ENCODE measurements at places on chromosomes 1 and 21. TPM values are rescaled to one million over a fixed set of nuclear protein-coding genes. Genes with fewer than 3 reads are reported as not detected.

Gene PLA2G2D
- total RNA-seq, result not detected

Gene KRTAP20-4
- not detected for total RNA-seq

Gene CAPN8
- not detected for total RNA-seq

Gene UAP1
- total RNA-seq, result 57.8 TPM

Gene RNF186
- not detected for total RNA-seq

Gene ZYG11A
- total RNA-seq, result 0.25 TPM

Gene CLDN19
- not detected for total RNA-seq

Gene TCHH
- not detected for total RNA-seq

Gene CELA3B
- not detected for total RNA-seq

Gene MX2
- 0.38 TPM for total RNA-seq

Gene SLC45A1
- 0.98 TPM for total RNA-seq

Gene SEMA6C
- total RNA-seq, result 5.4 TPM

Gene GPR25
- 0.33 TPM for total RNA-seq

Gene LAMB3
- 6.2 TPM for total RNA-seq

Gene CR1L
- not detected for total RNA-seq

Gene LIPI
- total RNA-seq, result not detected
